ENCODE measurements at places on chromosomes 2 and 18.

GRCh38 chr2:152050341-152050740, 48.5 kb downstream of the CACNB4 start:
- no peak for DNase-seq

- DNase-seq = no peak
Observed at GRCh38 chr2:126802774-126803433, 95.8 kb upstream of the TEX51 start.

DNA sequence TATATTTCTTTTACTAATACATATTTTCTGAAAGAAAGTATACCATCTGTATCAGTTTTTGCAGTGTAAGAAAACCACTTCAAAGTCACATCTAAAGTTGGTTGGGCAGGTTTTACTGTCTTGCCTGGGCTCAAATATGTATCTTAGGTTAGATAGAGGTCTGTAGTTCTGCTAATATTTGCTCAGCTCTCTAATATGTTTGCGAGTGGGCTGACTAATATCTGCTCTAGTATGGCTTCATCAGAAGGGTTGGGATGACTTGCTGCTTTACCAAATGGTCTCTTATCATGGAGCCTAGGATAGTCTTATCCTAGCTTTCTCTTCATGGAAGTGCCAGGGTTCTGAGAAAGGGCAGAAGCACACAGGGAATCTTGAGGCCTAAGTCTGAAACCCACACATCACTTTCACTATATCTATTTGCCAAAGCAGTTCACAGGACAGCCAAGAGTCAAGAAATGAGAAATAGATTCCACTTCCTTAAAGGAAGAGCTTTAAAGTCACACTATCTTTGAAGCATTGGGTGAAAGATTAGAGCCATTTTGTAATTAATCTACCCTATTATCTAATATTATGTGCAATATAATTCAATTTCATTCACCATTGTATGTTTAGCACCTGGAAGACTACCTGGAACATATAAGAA, 610.0 kb downstream of the KCNJ3 start:
- DNase-seq = no peak

DNA sequence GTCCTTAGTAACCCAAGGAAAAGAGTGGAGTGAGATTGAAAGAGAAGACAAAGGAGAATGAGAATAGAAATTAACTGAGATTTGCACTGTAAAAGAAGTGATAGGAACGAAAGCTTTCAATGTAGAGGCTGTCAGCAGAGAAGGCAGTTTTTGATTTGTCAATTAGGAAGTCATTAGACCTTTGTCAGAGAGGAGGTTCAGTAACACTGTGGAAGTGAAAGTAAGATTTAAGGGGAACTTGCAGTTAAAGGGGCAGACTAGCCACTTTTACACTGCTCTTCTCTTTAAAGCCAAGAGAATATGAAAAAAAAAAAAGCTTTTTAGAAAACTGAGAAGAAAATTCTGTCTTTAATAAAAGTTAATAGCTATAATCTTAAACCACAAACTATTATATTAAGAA, 11.5 kb upstream of the KYNU start:
- DNase-seq = no peak
